Fibroblast of villous mesenchyme (primary cell): ENCODE measurements at places on chromosomes 5 and 9. TPM values are rescaled to one million over a fixed set of nuclear protein-coding genes. Genes with fewer than 3 reads are reported as not detected.
A peak's percentile ranks its signal among the peaks of the same experiment; 100 is the strongest.

Gene GPR150
- total RNA-seq: 0.32 and 0.43 TPM in 2 replicates

Gene TIGD6
- total RNA-seq: 4.7 and 6.1 TPM in 2 replicates

Gene YIPF5
- 94.4 and 160 TPM in 2 replicates for total RNA-seq

DNA sequence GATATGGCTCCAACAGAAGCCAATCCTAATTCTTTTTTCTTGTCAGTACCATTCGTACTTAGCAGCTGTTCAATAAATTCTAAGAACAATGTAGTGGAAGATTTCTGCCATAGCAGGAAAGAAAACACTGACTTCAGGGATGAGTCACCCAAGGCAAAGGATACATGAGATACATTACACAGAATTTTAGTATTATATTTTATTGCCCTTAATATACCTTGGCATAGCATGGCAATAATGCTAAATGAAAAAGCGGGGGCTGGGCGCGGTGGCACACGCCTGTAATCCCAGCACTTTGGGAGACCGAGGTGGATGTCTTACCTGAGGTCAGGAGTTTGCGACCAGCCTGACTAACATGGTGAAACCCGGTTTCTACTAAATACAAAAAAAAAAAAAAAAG is 619.1 kb upstream of the DAB2 start:
- DNase-seq: no peak

- DNase-seq: no peak
Measured at GRCh38 chr5:73443829-73444498, 4.6 kb downstream of the FOXD1 start.

- peak; percentile 63 for DNase-seq
Measured at GRCh38 chr9:93207326-93207814, 23.4 kb downstream of the WNK2 start.

GRCh38 chr5:54986269-54986654 is 869 bp upstream of the ESM1 start:
- no peak for DNase-seq

DNA sequence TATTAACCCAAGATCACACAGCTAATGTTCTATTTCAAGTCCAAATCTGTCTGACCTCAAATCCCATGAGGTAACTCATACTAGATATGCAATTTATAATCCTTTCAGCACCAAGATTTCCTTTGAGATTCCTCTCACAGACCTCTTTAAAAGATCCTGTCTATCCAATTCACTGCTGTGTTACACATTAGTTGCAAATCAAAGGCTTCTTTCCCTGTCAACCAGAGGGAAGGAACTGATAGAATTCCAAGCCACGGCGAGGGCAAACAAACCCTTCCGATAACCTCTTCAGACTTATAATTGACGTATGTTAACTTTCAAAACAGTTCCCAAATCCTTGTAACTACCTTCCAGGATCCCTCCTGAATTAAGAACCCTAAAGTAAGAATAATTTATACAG is 168.9 kb downstream of the DRD1 start:
- DNase-seq: no peak

DNA sequence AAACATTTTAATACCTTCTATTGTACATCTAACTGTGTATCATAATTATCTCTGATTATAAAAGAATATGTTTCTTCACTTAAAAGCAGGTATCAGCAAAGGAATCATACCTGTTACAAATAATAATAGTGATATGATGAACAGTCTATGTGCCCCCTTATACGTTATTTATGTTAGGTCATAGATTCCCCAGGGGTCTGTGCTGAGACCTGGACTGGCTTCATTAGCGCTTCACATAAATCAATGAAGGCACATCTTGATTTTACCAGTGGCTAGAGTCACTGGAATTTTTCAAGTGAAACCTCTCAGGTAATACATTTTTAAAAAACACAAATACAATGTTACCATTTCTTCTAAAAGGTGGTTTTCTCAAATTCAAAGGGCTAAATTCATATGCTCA is 275.2 kb downstream of the BNC2 start:
- DNase-seq: no peak

GRCh38 chr5:54580997-54581811 is 63.6 kb downstream of the SNX18 start:
- DNase-seq: no peak

DNA sequence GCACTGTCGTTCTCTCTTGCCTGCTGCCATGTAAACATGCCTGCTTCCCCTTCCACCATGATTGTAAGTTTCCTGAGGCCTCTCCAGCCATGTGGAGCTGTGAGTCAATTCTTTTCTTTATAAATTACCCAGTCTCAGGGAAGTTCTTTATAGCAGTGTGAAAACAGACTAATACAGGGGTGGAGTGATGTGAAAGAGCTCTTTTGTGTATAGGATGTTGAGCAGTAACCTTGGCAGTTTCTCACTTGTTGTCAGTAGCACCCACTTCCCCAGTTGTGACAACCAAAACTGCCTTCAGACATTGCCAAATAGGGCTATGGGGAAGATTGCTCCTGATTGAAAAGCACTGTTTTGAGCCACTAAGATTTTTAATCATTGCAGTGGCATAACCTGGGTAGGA is 552.2 kb upstream of the ZNF462 start:
- no peak for DNase-seq
